ENCODE measurements at places on chromosomes 5 and 9.

DNA sequence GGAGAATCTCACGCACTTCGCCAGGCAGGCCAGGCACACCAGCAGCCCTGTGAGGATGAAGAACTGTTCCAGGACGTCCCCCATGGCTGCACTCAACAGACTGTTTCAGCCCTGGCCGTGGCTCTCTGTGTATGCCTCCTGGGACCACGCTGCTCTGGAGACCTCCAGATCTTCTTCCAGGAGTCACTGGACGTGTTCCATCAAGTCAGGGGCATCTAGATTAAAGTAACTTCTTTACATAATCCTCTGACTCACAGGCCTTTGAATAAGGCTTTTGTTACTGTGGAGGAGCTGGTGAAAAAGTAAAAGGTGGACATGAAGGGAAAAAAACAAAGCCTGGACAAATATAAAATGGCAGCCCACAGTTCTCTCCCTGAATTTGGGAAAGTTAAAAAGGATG lies at the start of gene HSD17B3:
Gene HSD17B3, minus strand, starts transcription at position 156 of the 400 bp plus-strand sequence. Its CDS starts 72 bp downstream, at position 84.
- no peak for DNase-seq

DNA sequence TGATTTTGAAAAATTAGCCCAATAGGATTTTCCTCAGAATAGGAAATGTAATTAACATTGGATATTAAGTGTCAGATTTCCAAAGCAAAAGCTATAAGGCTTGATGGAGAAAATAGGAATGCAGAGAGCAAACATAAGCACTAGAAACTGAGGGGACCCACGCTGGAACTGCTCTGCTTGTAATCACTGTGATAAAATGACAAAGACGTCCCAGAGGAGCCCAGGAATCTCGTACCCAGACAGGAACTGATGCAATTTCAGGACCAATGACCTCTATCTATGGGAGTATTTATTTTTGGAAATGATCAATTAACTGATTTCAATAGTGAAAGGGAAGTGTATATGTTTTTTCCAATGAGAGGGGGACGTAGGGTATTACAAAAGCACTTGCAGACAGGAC lies 714.5 kb upstream of the WWC1 start:
- DNase-seq, result no peak

DNA sequence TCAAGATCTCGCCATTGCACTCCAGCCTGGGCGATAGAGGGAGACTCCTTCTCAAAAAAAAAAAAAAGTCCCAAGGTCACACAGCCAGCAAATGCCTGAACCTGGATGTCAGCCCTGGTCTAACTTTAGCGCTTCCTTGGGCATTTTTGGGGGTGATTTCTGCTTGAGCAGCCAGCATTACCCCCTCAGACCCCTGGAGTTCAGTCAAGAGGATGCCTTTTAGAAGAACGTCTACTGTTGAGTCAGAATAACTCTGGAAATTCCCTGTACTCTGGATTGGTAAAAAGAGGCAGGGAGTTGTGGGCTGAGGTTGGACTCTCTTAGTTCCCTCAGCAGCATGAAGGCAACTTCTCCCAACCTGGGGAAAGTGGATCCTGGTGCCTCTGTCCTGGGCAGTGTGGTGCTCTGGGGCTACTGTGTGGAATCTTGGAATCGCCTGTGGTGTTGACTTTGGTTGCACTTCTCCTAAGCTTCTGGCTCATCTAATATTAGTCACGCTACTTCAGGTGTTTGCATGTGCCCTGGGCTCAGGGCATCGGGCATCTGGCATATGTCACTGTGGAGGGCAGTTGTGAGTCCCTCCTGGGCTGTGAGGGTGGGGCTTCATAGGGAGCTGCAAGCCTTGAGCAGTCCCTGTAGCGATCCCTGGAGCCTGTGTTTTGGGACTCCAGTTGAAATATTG lies 32.2 kb downstream of the STXBP1 start:
- no peak for DNase-seq

- DNase-seq, result no peak
Measured at GRCh38 chr9:6566409-6567139, 79.0 kb downstream of the GLDC start.

- DNase-seq, result no peak
Measured at GRCh38 chr5:137152616-137153015, 346.5 kb downstream of the SPOCK1 start.

All from stimulated activated CD4-positive, alpha-beta T cell treated with anti-CD3 and anti-CD28 coated beads, TNF-alpha, amount 100 ng/mL, for 1 hour (primary cell).